ENCODE measurements at places on chromosomes 4 and X.
A peak's percentile ranks its signal among the peaks of the same experiment; 100 is the strongest.

DNA sequence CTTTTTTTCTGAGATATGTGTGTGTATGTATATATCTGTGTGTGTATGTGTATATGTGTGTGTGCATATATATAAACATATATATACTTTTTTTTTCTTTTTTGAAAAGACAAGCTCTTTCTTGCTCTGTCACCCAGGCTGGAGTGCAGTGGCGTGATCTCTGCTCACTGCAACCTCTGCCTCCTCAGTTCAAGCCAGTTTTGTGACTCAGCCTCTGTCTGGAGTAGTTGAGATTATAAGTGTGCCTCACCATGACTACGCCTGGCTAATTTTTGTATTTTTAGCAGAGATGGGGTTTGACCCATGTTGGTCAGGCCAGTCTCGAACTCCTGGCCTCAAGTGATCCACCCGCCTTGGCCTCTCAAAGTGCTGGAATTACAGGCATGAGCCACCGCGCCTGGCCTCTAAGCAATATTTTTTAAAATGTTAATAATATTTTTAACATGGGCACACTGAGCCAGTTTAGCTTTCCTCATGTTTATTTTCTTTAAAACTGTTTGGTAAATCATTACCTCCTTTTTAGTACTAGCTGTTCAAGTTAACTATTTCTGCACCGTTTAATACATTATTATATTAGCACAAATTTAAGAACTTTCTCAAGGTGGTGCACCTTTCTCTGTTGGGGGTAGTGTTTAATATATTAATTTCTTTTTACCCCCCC is 33.3 kb downstream of the BBS12 start:
- DNase-seq, result peak; percentile 65

- DNase-seq, result no peak
Observed at GRCh38 chr4:6204871-6205566, 4.7 kb upstream of the JAKMIP1 start.

GRCh38 chr4:114385195-114385985 is 213.2 kb upstream of the UGT8 start:
- DNase-seq, result no peak

DNA sequence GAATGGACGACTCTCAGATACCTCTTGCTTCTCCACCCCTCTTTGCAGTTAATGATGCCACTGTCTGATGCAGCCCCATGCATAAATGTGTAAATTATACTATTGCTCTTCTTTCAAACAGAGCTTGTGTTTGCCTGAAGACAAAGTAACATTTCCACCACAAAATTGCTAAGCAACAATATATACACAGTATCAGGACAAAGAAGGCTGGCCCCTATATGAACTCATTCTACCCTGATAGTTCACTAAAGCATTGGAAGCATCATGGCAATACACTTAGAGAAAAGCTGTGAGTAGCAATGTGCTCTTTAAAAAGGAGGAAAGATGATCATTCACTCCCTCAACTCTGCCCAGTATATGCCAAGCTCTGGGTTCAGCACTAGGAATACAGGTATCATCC is 427.0 kb upstream of the CPEB2 start:
- DNase-seq, result no peak

- DNase-seq, result no peak
Observed at GRCh38 chr4:37442062-37442323, 197.4 kb downstream of the NWD2 start.

DNA sequence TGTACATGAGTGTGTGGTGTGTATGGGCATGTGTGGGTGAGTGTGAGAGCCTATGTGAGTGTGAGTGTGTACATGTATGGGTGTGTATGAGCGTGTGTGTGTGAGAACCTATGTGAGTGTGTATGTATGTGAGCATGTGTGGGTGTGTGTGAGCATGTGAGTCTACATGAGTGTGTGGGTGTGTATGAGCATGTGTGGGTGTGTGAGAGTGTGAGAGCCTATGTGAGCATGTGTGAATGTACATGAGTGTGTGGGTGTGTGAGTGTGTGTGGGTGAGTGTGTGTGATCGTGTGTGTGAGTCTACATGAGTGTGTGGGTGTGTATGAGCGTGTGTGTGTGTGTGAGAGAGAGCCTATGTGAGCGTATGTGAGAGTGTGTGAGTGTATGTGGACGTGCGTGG is 205.4 kb upstream of the PSAPL1 start:
- no peak for DNase-seq

GRCh38 chrX:47223476-47224250 is 5.2 kb downstream of the CDK16 start:
- no peak for DNase-seq

GRCh38 chr4:71878376-71878775 is 94.5 kb upstream of the GC start:
- no peak for DNase-seq

DNA sequence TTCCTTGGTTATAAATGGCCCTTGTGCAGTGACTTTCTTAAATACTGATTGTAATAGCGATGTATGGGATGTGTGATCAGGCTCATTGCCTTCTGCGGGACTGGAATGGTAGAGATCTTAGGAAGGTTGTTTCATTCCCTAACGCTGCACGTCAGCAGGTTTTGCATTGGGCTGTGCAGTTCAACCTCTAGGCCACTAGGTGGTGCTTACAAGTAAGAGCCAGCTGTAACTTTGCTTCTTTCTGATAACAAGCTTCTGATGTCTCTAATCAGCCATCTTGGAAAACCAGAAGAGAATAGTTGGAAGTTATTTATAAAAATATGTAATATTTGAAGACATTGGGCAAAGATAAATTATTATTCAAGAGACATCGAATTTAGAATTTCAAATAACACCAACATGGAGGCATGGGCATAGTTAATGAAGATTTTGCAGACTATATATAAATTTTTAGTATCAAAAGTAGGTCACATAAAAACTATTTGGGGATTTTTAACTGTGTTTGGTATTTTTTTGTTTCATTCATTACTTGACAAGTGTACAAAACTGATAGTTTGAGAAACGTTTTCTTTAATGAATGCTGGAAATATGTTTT is 339.7 kb upstream of the PCDH7 start:
- no peak for DNase-seq

GRCh38 chrX:136475236-136475635 is 12.5 kb upstream of the BRS3 start:
- DNase-seq, result no peak

GRCh38 chrX:15663439-15663838 is 1.2 kb downstream of the CLTRN start:
- DNase-seq, result no peak

- no peak for DNase-seq
Observed at GRCh38 chr4:118557298-118557851, 127.8 kb upstream of the METTL14 start.

Measured in AG09319 (cell line).